LHCN-M2 (cell line): ENCODE measurements at places on chromosomes 13 and 19. TPM values are rescaled to one million over a fixed set of nuclear protein-coding genes. Genes with fewer than 3 reads are reported as not detected.

GRCh38 chr19:4583961-4584669 is 24.6 kb upstream of the SEMA6B start:
- no peak for DNase-seq

DNA sequence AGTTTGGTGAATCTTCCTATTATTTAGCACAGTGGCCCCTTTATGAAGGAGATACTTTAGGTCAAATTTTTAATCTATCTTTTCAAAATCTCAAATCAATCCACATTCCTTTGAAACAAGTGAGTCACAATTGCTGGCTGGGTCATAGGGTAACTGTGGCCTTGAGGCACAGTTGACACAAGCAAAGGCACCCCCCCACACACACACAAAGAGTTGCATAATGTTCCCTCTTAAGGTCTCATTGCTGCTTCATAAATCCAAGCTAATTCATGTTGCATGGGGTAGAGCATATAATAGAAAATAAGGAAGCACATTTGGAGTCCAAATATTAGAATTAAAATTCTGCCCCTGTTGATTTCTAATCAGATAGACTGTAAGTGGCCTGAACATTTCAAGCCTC is 171.5 kb downstream of the DLEU7 start:
- no peak for DNase-seq

DNA sequence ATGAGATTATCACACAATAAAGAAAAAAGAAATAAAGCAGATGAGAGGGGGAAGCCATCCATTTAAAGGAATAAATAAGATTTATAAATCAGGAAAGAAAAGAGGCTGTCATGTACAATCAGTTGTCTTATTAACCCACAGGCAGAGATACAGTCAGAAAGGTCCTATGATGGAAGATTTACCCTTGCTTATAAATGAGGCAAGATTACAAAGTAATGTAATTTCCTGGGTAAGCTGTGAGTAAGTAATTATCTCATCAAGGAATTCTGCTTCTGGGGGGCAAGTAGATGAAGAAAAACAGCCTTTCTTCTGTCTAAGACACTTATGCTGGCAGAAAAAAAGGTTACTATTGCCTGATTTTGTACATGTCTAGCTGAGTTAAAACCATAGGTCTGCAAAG is 146.4 kb downstream of the FGF14 start:
- no peak for DNase-seq

DNA sequence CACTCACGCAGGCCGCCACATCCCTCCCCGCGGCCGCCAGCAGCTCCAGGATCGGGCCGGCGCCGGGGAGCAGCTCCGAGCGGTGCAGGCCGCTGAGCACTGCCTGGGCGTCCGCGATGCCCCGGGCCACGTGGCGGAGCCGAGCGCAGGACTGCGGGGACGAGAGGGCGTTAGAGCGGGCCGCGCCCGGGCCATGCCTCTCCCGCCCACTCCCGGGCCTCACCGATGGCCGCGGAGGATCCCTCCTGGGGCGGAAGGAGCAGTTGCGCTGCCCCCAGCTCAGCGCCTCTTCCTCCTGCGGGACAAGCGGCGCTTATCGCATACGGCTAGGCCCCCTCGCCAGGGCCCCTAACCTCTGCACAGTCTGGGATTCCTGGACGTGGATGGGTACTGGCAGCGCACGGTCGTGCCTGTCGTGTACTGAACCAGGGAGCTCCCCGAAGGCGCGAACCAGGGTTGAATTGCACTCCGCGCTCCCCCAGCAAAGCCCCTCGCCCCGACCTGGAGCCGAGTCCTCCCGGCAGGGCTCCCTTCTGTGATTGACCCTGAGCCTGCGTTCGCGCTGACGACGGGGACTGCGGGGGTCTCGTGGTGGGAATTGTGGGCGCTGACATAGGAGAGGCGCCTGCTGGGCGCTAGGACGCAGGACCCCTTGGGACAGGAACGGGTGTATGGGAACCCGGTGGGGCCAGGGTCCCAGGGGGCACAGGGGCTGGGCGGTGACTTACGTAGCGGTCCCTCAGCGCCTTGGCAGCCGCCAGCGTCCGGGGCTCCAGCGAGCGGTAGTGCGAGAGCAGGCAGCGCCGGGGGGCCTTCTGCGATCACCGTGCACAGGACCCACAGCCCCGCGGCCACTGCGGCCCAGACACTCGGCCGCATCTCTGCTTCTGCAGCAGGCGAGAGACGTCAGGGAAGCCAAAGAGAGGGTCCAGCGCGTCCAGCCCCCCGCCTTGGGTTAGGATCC is 673 bp downstream of the IFNL4 start:
- no peak for DNase-seq

- no peak for DNase-seq
These were observed 11.4 kb downstream of the PIAS4 start for GRCh38 chr19:4018775-4019504.

GRCh38 chr19:16581145-16581970 is 9.1 kb upstream of the SLC35E1 start:
- no peak for DNase-seq

DNA sequence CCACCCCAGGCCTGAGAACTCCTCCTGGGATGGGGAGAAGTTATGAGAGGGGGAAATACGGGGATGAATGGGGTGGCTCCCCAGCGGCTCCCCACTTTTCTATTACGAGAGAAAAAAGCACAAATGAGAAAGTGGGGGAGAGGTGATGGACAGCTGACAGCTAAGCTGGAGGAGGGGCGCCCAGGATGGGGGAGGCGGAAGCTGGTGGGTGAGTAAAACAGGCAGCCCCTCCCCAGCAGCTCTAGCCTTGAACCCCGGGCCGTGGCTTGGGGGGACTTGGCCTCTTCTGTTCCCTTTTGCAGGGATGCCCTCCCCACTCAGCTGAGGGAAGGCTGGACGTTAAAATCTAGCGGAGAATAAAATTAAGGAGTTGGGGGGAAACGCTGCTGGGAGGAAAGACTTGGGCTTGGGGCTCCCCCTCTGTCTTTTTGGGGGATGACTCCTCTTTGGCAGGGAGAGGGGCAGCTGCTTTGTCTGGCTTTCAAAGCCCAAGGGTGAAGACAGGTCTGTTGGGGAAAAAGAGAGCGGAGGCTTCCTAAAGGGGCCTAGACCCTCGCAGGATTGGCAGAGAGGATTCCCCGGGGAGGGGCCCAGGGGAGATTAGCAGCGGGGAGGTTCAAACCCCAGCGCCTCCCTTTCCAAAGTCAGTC is 1.4 kb upstream of the SAMD1 start:
- no peak for DNase-seq

DNA sequence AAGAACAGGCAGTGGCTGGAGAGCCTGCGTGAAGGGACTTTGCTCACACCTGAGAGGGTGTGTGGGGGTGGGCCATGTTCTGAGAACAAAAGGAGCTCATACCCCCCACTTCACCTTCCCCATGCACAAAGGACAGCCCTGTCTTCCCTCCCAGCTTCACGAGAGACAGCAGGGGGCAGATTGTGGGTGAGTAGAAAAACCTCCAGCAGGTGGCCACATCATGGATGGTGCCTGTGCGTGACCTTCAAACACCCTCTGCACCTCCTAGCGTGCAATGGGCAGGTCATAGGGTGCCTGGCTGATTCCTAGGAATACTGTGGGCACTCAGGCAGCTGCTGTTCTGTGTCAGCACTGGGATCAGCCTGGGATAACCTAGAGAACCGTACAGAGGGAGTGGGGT is 36.3 kb upstream of the PSG9 start:
- DNase-seq: no peak

DNA sequence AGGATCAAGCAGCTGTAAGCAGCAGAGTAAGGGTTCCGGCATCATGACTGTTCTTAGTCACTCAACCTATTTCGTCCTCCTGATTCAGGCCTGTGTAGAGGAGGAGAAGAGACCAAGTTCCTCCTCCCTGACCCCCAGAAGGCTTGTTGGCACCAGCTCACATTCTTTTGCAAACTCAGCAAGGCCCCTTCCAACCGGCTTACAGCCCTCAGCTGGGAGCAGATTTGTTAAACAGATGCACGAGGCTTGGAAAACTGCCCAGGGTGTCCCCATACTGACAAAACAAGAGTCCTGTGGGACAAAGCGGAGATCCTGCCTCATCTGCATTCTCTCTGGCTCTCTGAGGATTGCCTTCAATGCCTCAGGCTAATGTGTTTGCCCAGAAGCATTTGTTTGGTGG is 113.2 kb upstream of the SOX21 start:
- DNase-seq: peak; percentile 10

GRCh38 chr19:51337141-51337860 is 4.6 kb downstream of the VSIG10L start:
- DNase-seq: no peak

- DNase-seq: no peak
These were observed 70.2 kb downstream of the SOX1 start for GRCh38 chr13:112137144-112137543.

DNA sequence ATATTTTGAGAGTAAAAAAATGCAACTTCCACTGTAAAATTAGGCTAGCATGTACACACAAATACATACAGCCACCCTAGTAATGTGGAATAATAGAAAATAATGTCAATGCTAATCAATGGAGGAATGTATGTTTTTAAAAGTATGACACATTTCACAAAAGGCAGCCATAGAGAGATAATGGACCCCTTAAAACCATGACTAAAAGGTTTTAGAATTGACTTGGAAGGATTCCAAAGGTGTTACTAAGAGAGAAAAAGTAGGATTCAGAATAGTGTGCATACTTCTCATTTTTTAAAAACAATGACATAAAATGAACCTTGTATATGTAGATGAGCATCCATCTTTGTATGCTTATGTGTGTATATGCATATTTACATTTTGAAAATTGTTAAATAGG is 597.9 kb upstream of the PCDH9 start:
- DNase-seq: no peak

GRCh38 chr13:105395041-105395440 is 1140.4 kb downstream of the EFNB2 start:
- DNase-seq: peak; percentile 22

- peak; percentile 72 for DNase-seq
These were observed 33.2 kb upstream of the KATNAL1 start for GRCh38 chr13:30340331-30341250.

- no peak for DNase-seq
These were observed 6.3 kb upstream of the ADAMTS10 start for GRCh38 chr19:8616861-8617260.

DNA sequence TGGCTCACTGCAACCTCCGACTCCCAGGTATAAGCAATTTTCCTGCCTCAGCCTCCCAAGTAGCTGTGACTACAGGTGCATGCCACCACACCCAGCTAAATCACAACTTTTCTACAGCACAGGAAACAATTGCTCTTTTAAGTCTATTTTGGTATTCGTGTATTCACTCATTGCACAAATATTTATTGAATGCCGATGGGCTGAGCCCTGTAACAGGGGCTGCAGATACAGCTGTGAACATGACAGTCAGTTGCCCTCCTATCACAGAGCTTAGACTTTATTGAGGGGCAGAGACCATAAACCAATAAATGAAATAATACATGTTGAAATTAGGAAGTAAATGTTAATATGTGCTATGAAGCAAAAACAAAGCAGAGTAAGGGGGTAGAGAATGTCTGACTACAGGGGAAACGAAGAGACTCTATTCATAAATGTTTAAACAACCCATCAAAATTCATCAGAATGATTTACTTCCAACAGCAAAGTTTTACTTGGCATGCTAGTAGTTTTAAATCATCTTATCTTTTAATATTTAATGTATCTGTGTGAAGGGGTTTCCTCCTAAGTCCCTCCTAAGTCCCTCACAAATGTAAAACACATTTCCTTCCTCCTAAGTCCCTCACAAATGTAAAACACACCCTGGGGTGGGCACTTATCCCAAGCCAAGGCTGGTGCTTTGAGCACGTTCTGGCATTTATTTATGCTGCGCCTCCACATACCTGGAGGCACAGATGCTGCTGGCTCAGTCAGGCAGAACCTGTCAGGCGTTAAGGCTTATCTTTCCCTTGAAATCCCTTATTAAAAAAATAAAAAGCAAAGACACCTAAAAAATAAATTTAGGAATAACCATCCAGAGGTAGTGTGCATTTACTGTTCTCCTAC is 140.8 kb downstream of the MIPEP start:
- peak; percentile 48 for DNase-seq

- DNase-seq: no peak
These were observed 8.2 kb downstream of the ZNF439 start for GRCh38 chr19:11856596-11857250.

- peak; percentile 13 for DNase-seq
These were observed 401.2 kb downstream of the SPRY2 start for GRCh38 chr13:79939689-79940088.

DNA sequence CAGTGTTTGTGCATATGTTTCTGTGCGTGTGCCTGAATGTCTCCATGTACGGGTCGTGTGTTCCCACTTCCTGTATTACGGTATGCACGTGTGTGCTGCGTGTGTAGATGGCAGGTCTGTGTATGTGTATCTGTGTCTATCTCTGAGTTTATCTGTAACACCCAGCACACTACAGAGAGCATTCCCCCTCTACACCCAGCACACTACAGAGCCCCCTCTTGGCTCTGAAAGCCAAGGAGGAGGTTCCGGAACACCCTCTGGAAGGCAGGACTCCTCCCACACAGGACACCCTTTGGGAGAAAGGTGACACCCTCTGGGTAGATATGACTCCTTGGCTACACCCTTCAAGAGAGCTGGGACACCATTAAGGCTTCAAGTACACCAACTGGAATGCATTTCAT is 2.1 kb upstream of the ERFL start:
- no peak for DNase-seq

GRCh38 chr13:99255271-99255670 is 2.9 kb downstream of the GPR18 start:
- DNase-seq: no peak

DNA sequence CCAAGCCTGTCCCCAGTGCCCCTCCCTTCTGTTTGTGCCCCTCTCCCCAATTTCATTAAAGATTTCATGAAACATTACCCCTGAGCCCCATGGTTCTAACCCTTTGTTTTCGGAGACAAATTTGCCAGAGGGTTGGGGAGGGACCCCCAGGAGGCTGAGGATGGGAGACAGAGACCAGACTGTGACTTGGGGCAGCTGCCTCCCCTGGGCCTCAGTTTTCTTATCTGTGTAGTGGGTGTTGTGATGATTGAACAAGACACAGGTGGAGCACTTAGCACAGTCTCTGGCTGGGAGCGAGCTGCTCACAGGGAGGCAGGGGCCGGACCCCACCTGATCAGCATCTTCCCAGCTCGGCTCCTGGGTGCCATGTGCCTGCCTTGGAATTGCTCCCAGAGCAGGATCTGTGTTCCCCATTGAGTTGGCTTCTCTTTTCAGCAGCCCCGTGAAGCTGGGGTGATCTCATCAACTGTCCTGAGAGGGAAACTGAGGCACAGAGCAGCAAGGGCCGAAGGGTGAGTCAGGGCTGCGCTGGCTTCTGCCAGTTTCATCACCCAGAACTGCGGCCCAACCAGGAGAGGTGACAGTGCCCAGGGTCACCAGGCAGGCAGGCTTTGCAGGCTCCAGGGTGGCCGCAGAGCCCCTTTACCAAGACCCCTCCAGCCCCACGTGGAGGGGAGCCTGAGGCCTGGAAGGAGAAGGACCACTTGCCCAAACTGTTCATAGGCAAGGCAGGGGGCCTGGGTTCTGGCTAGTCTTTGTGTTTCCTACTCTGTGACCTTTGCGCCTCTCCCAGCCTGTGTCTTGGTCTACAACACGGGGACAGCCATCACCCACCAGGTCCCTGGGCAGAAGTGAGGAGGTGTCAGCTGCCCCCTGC is 6.9 kb downstream of the IRF3 start:
- no peak for DNase-seq

GRCh38 chr13:44320611-44321010 is 53.0 kb upstream of the SERP2 start:
- no peak for DNase-seq

The FIZ1 gene
- total RNA-seq: 4.7 and 7.4 TPM in 2 replicates

The ZNF433 gene
- total RNA-seq: 4.1 and 5.7 TPM in 2 replicates

The LMTK3 gene
- 0.06 and 0.13 TPM in 2 replicates for total RNA-seq

The SAFB gene
- total RNA-seq: 21.2 and 45.7 TPM in 2 replicates

The IRGC gene
- total RNA-seq: not detected in 2 replicates

The ZNF556 gene
- 7.4 and 8.3 TPM in 2 replicates for total RNA-seq

The SLC25A23 gene
- total RNA-seq: 5.5 TPM in 2 replicates

The IGFLR1 gene
- 5.1 and 11.7 TPM in 2 replicates for total RNA-seq

The RUBCNL gene
- total RNA-seq: 0.06 and 0.13 TPM in 2 replicates

The SLC1A6 gene
- not detected in 2 replicates for total RNA-seq

The CYP2A7 gene
- total RNA-seq: not detected in 2 replicates

The BORCS8 gene
- total RNA-seq: 19.6 and 27.0 TPM in 2 replicates
